GM20000 (cell line): ENCODE measurements at places on chromosomes 11 and 22.

DNA sequence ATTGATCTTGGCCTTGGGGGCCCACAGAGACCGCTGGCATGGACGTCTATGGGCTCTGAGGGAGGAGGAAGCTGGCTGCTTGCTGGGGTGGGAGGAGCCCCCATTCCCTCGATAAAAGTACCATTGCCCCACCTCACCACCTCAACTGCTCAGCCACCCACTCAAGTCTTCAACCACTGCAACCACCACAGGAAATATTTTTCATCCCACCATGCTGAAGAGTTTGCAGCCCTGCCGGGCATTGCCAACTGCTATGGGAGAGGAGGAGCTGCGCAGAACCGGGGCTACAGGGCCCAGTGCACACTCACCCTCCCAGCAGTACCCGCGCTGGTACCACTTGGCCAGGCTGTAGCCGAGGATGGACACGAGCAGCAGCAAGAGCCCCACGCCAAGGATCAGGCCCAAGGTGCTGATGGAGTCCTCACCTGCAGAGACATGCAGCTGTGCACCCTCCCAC lies 29.2 kb downstream of the IL10RA start:
- no peak for DNase-seq

DNA sequence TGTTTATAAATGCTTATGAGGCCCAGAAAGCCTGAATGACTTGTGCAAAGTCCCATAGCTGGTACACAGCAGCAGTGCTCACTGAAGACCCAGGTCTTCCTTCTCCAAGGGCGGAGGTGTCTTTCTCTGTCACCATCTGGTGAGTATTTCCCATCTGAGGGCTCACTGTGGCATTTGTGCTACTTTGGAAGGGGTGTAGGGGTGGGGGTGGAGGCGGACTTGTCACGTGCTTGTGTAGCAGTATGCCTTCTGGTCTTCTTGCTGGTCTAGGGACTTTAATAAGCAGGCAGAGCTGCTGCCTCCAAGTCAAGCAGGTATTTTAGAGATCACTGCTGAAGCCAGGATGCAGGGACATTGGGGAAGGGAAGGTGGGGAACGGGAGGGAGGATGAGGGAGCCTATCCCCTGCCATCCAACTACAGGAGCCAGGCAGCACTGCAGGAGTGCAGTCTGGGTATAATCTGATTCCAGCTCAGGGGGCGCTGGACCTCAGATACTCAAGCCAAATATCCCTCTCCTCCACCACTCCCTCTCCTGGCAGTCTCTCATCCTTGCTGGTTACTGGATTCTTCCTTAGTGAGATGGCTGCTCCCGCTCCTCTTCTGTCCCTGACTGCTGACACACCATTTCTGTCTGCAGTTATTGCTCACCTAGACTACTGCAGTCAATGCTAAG lies 3.4 kb downstream of the ABCC8 start:
- no peak for DNase-seq

- no peak for DNase-seq
These were observed 18.4 kb downstream of the OR51I2 start for GRCh38 chr11:5467527-5467926.

DNA sequence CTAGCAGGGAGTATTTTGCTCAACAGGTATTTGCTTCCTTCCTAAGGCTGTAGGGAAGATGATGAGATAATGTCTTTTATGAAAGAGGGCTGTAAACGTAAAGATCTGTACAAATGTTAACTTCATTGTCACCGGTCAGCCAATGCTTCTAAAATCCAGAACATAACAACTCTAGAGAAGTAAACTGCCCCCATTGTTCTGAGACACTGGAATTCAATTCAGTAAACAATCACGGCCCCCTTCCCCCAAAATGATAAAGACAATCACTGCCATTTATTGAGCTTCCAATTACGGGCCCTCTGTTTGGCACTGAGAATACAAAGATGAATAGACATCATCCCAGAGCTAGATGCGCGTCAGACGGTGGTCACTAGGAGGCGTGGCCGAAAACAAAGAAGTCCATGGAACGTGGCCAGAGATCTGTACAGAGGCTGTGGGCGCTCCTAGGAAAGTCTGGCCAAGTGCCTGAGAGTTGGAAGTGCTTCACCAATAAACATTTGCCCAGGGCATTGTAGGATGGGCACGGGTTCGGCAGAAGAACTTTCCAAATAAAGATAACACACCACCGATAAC lies 576 bp downstream of the TMEM258 start:
- no peak for DNase-seq

- DNase-seq, result no peak
These were observed 22.7 kb downstream of the EFCAB6 start for GRCh38 chr22:43789452-43789851.

- DNase-seq, result peak; percentile 52
These were observed 631 bp downstream of the PHF21A start for GRCh38 chr11:46120346-46121300.

- DNase-seq, result no peak
These were observed 84.5 kb downstream of the TRAF6 start for GRCh38 chr11:36425561-36426081.

DNA sequence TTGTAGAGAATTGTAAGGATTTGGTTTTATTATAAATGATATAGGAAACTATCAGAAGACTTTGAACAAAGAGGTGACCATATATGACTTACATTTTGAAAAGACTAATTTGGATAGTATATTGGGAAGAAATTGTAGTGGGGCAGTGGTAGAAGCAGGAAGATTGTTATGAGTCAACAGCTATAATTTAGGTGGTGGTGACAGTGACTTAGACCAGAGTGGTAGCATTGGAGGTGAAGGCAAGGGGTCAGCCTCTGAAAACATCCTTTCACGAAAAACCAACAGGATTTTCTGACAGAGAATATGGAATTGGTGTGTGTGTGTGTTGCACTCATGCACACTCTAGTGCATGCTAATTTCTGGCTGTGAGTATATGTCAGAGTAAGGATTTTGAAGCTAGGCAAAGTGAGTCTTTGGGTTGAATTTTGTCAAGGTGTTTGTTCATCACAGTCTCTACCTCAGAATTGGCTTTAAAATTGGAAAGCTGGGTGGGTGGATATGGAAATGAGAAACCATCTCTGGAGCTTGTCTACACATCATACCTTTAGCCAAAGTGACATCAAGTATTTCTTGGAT lies 8.2 kb upstream of the HBE1 start:
- DNase-seq, result no peak

DNA sequence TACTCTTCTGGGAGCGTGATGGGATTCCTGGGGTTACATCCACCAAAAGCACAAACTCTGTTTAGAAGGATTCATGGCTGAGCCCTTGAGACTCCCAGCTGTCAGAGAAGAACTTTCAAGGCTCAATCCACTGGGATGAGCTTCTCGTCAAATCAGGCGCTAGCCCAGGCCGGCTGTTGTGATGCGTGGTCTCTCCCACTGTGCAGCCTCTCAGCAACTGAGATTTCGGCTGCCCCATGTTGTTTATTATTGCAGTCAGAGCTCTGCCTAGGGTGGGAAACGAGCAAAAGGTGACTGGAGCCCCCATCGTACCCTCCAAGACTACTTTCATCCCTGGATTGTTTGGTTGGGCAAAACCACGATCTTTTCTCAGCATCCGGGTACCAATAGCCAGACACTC lies 251.6 kb downstream of the ETS1 start:
- no peak for DNase-seq

GRCh38 chr11:82906931-82907330 lies 5.4 kb downstream of the DDIAS start:
- no peak for DNase-seq

DNA sequence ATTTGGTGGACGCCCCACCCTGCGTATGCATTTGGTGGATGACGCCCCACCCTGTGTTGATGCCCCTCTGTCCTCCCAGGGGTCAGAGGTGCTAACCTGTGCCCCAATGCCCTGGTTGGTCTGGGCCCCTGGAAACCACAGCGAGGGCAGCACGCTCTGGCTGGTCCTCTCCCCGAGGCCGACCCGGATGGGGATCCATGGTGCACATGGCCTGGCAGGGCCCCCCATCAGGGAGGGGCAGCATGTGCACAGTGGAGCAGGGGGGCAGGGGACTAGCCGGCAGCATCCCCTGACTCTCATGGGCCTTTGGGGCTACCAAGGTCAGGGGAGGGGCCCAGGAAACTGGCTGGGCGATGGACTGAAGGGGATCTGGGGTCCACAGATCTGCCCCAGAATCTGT lies 7.6 kb upstream of the MUC5AC start:
- DNase-seq, result no peak

DNA sequence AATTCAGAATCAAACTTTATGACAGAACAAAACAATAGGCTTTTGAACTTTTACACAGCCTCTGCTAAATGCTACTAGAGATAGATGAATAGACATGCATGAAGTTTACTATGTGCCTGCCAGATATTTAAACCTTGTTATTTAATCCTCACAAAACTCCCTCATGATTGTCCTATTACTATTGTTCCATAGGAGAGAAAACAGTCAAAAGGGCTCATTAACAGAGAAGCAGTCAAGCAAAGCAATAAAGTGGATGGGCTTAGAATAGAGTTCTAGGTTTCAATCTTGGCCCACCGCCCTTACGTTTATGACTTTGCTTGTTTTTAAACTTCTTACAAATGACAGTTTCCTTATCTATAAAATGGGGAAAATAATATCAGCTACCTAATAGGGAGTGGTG lies 12.9 kb downstream of the CWC15 start:
- no peak for DNase-seq

- DNase-seq, result no peak
These were observed 1562.4 kb upstream of the RAG2 start for GRCh38 chr11:38160433-38160832.

GRCh38 chr22:37806409-37807333 lies 1.1 kb upstream of the GCAT start:
- no peak for DNase-seq

- no peak for DNase-seq
These were observed 241.6 kb downstream of the ST3GAL4 start for GRCh38 chr11:126597041-126597440.

DNA sequence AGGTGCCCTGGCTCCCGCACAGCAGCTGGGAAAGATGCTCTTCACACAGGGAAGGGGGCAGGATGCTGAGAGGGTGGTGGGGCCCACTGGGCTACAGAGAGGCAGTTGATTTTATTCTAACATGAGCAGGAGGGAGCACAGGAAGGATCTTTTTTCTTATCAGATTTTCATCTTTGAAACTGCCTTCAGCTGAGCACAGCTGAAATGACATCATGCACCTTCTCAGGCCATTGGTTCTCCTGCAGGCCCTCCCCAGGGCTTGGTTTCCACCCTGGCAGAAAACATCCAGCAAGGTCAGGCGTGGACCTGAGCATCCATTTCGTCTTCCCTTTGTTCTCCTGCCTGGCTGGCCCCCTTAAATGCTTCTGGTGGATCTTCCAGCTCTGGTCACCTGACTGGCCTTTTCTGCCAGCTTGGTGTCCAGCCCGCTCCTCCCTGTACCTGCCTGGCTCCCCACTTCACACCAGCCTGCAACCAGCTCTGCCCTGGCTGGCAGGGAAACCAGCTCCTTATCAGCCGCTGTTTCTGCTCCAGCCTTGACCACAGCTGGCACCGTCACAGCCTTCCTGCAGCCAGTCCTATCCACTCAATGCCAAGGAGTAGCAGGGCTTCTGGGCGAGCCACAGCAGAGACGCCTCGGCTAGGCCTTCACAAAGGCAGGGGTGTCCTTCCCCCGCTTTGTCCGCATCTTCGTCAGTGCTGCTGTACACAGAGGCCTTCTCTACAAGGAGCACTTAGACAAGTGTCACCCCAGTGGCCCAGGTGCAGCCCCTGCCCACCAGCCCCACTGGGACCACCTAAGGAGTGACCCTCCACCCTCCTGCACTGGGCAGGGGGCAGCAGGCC lies 36.5 kb downstream of the TOM1 start:
- DNase-seq, result no peak

- peak; percentile 96 for DNase-seq
These were observed at the start of the genes EML3 and ROM1 for GRCh38 chr11:62612366-62613290. Gene EML3, minus strand, starts transcription at chr11:62612775. Its CDS starts 318 bp downstream, at chr11:62612457. Gene ROM1, plus strand, starts transcription at chr11:62613257. Its CDS starts 25 bp downstream, at chr11:62613282.

DNA sequence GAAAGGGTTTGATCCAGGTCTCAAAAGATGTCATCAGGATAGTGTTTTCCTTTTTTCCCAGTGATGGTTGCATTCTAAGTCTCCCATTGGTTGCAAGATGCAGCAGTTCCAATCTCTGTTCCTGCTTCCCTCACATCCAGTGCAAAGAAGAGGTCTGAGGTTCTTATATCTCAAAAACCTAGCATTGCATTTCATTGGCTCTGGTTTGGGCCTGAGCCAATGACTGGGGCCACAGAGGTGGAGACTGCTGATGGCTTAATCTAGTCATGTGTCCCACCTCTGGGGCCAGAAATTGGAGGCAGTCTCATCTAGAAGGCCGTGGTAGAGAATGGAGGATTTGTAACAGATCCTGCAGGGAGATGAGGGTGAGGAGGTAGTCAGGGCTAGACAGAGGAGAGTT lies 13.2 kb upstream of the MICAL2 start:
- DNase-seq, result no peak

- no peak for DNase-seq
These were observed 658 bp downstream of the C11orf71 start for GRCh38 chr11:114399490-114400215.

GRCh38 chr11:100687054-100687629 lies at the start of gene ARHGAP42:
Gene ARHGAP42, plus strand, starts transcription at chr11:100687288. Its CDS starts 391 bp downstream, at chr11:100687679.
- peak; percentile 90 for DNase-seq

DNA sequence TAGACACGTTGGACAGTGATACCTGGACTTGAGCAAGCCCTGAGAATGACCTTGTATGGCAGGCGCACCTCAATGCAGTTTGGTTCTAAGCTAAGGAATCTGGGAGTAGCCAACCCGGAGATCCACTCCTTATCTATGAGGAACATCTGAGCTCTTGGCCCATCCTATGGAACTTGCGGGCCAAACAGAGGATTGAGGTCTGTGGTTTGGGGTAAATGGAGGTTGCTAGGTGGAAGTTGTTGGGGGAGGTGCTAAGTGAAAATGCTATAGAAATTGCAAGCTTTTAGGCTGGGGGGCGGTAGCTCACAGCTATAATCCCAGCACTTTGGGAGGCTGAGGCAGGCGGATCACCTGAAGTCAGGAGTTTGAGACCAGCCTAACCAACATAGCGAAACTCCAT lies 8.9 kb downstream of the GDPD5 start:
- DNase-seq, result no peak

DNA sequence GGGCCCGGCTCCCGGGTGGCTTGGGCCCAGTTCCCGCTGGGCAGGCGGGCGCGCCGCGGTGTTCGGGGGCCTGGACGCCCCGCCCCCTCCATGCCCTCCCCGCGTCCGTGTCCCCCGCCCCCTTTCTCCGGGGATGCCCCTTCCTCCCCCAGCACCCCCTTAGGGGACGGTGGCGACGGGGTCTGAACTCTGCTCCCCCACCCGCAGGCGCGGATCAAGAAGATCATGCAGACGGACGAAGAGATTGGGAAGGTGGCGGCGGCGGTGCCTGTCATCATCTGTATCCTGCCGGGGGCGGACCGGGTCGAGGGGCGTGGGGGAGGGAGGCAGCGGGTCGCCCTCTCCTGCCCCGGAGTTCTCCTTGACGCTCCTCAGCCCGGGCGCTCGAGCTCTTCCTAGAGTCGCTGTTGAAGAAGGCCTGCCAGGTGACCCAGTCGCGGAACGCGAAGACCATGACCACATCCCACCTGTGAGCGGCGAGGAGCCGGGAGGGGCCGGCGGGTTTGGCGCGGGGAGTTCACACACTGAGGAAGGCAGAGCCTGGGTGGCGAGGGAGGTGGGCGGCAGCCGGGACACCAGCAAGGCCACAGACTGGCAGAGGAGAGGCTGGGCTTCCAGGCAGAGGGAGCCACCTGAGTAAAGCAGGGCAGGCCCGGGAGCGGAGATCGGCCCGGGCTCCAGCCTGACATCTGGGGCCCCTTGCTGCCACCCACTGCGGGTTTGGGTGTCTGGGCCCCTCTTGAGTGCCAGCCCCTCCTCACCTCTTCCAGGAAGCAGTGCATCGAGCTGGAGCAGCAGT lies 546 bp downstream of the DRAP1 start:
- DNase-seq, result no peak

GRCh38 chr11:113805640-113806039 lies 26.0 kb downstream of the CLDN25 start:
- DNase-seq, result no peak

GRCh38 chr22:47233316-47234243 lies 471.1 kb downstream of the TBC1D22A start:
- no peak for DNase-seq

- DNase-seq, result no peak
These were observed 17.5 kb downstream of the IL17RA start for GRCh38 chr22:17102297-17102667.
